NCI-H2081 (cell line): ENCODE measurements at places on chromosomes 16 and 17.

- DNase-seq: peak; percentile 77
Measured at GRCh38 chr17:46940692-46941404, 17.9 kb downstream of the GOSR2 start.

DNA sequence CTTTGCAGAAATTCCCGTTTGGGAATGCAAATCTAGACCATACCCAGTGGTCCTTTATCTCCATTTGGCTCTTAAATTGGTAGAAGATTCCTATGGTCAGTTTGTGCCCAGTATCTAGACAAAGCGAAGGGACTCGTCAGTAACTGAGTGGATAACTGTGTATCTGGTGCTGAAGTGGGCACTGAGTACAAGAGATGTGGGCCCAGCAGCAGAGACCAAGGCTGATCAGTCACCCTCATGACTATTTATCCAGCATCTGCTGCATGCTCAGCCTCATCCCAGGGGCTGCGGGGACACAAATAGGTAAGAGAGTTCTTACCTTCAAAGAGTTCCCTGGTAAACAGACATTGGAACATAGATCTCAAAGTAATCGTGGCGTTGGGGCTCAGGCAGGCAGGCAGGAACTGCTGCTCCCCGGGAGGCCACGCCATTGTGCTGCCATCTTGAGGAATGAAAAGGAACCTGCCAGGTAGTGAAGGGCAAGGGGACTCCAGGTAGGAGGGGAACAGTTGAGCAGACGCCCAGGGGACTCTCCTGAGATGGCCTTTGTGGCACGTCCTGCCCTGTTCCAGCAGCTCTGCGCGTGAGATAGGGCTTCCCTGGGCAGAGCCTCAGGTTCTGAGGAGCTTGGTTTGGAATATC, 10.3 kb downstream of the NT5M start:
- no peak for DNase-seq

GRCh38 chr17:27567563-27567859, 63.5 kb upstream of the LGALS9 start:
- no peak for DNase-seq

DNA sequence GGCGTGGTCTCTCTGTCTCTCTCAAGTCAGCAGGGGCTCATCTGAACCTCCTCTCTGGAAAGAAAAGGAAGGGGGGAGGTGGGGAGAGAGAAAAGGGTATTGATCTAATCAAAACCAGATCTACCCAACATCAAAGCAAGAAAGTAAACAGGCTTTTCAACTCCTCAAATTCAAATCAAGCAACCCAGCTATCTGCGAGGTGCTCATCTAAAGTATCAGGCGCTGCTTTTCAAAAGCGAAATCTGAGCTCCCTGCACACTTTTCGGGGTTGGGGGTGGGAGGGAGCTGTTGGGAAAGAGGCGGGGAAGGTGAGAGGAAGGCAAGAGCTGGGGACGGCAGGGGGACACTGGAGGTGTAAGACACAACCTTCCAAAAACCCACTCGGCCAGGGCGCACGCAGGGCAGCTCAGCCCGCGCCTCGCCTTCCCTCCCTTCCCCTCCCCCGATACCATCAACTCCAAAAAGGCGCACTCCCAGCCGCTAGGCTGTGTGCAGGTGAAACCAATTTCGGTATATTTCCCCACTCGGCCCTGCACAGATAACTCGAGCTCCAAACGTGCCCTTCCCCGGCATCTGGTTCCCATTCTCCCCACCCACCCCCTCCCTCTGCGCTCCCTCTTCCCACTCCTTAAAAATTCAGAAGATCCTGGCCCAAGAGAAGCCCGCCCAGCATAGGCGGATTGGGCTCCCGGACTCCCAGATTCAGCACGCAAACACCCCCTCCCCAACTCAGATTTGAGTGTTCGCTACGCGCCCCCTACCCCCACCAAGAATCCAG, 2.6 kb downstream of the AXIN2 start:
- no peak for DNase-seq

- no peak for DNase-seq
Measured at GRCh38 chr17:82830249-82830661, 9.6 kb downstream of the ZNF750 start.

GRCh38 chr17:64334851-64335250, 55.8 kb downstream of the PECAM1 start:
- DNase-seq: no peak

DNA sequence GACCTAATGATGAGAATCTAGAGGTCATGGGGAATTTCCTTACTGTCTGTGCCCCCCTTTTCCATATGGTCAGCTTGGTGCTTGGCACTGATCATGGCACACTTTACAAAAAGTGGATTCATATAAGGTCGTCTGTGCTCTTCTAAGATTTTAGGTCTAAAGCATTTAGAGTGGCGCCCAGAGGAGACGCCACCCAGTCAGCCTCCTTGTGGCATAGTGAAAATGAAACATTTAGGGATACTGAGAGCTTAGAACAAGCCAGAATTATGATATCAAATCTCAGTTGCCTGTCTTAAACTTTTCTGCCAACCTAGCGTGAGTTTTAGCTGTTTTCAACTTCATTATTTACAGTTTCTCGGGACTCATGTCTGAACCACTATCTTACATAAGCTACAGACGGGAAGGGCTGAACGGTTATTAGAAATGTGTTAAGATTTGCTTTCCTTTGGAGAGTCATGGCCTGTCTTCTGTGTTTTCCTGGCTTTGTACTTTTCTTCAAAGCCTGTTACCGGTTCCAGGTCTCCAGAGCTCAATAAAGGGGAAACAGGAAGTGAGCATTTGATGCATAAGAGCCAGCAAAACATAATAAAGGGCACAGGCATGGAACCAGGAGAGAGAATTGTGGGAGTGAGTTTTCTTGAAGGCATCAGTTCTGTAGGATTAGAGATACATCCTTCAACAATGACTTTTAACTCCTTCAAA, 13.7 kb downstream of the ZNRF1 start:
- no peak for DNase-seq

DNA sequence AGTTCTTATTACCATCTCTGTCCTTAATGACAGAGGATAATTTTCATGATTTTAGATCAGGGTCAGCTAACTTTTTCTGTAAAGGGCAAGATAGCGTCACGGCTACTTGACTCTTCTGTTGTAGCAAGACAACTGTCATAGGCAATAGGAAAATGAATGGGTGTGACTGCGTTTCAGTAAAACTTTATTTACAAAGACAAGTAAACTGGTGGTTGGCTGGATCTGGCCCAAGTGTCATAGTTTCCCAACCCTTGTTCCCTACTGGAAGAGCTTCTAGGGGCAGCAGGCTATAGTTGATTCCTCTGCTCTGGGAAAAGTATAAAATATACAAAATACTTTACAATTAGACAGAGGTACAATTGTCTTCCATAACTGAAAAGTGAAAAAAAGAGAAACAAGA, 50.6 kb upstream of the VPS4A start:
- DNase-seq: no peak

DNA sequence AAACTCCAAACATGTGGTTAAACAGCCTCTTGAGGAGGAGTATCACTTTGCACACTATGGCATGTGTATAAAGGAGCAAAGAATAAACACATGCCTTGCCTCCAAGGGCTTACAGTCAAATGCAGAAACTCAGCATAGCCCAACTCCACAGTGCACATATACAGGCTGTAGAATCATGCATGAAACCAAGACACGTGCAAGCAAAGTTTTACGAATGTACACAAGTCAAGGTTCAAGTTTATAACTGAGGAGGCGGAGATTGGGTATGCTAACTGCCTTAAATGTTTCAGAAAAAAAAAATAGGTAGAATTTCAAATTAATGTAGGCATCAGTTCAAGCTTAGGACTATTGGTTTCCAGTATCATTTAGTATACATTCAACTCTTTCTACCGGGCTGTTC, 321.1 kb downstream of the SOX9 start:
- no peak for DNase-seq

GRCh38 chr17:55383771-55384642, 37.6 kb downstream of the MMD start:
- no peak for DNase-seq

DNA sequence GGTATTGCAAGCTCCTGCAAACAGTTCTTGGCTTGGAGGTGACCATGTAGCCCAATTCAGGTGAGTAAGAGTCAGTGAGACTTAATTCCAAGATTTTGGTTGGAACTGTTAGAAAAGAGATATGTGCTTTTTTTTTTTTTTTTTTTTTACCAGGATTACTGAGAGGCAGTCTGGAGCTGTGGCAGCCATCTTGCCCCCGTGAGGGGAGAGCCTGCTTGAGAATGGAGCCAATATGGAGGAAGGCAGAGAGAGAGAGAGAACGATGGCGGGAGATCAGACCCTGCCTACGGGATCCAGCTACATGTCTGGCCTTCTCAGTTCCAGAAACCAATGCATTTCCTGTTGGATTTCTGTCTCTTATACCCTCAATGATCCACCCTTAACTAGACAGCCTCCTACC, 97.8 kb downstream of the MYH11 start:
- no peak for DNase-seq

GRCh38 chr17:58632324-58633314, 59.2 kb downstream of the TEX14 start:
- no peak for DNase-seq

- DNase-seq: no peak
Measured at GRCh38 chr16:4691666-4692412, 1.5 kb upstream of the NUDT16L1 start.

- no peak for DNase-seq
Measured at GRCh38 chr16:79677799-79678530, 77.4 kb upstream of the MAF start.

DNA sequence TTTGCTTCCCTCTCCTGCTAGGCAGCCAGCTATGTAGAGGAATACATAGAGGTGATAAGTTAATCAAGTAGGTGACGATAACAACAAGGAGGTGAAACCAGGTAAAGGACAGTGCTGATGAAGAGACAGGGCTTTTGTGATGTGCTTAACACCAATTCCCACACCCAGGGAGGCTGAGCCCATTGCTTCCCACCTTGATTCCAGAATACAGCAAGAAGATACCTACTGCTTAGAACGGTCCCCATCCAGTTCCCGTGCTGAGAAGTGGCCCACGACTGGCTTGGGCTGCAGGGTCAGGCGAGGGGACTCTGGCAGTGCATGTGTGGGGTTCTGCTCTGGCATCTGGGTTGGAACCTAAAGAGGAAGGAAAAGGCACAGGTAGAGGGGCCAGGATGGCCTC, 16.1 kb upstream of the GFAP start:
- DNase-seq: no peak

GRCh38 chr17:19024101-19025078, 19.8 kb upstream of the FAM83G start:
- DNase-seq: no peak

DNA sequence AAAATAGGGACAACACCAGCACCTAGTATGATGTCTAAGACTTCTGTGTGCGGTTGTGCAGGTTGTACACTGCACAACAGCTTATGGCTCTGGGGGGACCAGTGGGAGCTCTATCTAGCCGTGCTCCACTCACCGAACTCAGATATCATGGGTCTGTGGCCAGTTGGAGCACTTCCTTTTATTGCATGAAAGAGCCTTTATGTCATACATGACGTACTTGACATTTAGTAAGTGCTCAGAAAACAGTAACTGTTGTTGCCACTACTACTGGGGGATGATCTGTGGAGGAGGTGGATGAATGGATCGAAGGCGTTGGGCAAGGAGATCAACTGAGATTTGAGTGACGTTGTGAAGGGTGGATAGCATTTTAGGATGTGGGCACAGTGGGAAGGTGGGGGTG, 368.8 kb downstream of the SNX29 start:
- DNase-seq: no peak

- no peak for DNase-seq
Measured at GRCh38 chr17:76631821-76632565, 11.6 kb downstream of the ST6GALNAC1 start.

- no peak for DNase-seq
Measured at GRCh38 chr17:30225112-30225511, 10.4 kb downstream of the SLC6A4 start.
